CD4-positive, alpha-beta T cell treated with Interleukin-4 for 4 hours (primary cell): ENCODE measurements at places on chromosomes 5 and 9.
A peak's percentile ranks its signal among the peaks of the same experiment; 100 is the strongest.

DNA sequence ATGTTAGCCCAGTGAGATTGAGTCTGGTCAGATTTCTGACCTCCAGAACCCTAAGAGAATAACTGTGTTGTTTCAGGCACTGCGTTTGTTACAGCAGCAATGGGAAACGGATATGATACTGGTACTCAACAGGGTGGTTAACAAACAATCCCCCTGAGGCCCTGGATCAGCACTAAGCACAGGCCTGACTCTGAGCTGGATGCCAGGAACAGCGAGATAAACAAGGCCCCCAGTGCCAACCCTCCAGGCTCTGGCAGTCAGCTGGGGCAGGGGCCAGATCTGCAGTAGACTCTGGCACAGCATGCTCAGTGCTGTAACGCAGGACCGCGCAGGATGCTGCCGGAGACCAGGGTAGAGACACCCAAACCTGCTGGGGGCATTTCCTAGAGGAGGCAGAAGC lies 22.1 kb downstream of the CPLX2 start:
- no peak for DNase-seq

DNA sequence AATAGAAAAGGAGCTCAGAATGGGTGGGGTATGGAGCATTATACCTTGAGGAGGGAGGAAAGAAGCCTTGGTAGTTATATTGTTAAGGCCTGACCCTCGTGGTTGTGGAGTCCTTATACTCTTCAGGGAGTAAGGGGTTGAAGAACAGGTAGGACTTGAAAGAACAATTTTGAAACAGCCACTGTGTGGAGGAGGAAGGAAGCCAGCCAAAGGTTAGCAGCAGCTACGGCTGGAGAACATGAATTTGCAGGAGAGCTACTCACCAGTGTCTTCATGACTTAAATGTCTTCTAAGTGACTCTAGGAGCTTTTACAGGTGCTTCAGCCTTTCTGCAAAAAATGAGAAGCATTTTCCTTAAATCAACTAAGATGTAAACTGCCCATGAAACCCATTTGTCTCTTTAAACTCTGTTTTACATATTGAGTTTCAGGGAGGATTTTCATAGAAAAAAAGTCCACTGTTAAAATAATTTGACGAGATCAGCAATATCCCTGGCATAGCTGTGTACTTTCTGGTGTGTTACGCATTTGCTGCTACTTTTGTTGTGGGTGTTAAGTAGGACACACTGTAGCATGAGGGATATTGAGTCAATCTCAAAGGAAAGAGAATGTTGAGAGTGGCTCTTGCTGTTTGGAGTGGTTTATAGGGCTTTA lies 110.6 kb upstream of the ELL2 start:
- no peak for DNase-seq

- no peak for DNase-seq
Measured at GRCh38 chr9:13113751-13114150, 165.7 kb downstream of the MPDZ start.

DNA sequence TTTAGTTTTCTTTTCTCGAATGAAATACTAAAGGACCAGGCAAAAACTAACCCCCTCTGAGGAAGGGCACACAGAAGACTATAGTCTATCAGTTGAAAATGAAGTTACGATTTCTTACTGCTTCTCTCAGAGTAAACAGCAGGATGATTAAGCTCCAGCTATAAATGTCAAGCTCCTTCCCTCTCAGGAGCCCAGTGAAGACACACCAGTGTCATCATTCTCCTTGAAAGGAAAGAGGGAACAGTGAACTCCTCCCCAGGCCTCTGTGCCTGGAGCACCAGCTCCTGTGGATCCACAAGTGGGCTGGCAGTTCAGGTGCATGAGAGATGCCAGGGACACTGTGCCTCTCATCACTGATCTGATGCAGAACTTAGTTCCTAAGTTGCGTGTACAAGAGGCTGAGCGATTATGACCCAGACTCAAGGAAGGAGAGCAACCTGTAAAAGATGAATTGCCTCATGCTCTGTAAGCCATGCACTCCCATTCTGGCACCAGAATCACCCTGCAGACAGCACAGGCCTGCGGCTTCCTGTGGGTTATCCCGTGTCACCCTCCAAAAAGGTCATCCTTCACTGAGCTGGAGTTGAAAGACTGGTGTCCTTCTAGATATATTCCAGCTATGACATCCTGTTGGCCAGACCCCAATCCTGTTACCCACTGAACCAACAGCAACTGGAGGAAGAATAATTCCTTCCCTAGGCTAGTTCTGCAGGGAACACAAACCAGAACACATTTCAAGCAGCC lies 394.0 kb downstream of the SEMA5A start:
- no peak for DNase-seq

DNA sequence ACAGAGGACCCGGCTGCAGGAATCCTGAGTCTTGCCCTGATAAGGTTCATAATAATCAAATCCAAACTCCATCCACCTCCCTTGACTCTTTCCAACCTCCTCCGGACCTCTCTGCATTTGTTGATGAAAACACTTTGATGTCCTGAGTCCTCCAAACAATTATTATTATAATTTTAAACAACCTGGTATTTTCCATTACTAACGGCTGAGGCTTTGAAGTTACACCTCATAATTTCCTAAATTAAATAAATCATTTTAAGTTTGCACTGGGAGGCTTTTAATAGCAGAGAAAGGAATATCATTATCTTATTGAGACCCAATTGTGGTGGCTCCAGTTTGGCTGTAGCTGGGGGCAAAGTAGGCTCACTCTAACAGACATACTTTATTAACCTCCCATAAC lies 9.5 kb downstream of the MSX2 start:
- DNase-seq: no peak

DNA sequence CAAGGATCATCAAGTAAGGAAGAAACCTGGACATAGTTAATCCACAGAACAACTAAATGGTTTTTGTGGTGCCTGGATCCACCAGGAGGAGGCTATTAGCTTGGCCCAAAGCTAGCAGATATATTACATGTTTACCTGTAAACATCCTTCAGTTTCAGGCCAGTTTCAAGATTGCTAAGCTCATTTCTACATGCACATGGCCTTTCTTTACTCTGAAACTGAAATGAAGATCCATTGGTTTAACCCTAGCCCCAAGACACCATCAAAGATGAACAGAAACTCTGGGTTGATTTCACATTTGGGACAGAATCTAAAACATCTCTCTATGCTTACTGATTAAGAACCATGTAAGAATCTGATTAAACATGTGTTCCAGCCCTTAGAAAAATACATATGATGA lies 611.8 kb downstream of the TLE1 start:
- no peak for DNase-seq

DNA sequence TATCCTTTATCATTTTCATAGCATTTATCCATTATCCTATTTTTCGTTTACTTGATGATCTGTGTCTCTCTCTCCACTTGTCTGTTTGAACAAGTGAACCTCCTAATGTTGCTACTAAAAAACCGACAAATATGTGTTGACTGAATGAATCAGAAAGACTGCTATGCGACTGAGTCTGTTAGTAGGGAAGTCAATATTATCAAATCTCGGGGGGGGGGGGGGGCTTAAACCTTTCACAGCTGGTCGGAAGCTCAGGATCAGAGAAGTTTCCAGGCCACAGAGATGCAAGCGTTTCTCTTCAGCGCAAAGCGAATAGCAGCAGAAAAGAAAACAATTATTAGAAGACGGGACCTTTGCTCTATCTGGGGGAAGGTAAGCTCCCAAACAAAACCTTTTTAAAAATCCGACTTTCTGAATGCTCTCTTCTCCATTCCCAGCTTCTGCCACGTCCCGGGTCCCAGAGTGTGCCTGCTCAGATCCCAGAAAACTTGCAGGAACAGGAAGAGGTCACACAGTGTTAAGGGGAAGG lies 412 bp downstream of the RIOK2 start:
- DNase-seq: peak; percentile 11

DNA sequence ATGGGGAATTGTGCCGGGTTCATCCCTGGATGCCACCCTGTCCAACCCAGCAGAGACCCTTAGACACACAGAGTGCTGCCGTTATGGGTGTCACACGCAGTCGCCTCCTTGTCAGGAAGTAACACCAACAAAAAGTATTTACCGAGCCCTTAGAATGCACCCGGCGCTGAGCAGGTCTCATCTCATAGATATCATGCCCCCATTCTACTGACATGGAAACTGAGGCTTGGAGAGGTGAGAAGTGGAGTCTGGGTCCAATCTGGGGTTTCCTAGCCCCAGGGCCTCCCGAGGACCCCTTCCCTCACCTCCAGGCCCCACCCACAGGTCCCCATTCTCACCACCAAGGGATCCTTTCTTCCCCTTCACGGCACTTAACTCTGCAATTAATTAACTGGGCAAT lies 36.8 kb upstream of the BARHL1 start:
- DNase-seq: no peak

DNA sequence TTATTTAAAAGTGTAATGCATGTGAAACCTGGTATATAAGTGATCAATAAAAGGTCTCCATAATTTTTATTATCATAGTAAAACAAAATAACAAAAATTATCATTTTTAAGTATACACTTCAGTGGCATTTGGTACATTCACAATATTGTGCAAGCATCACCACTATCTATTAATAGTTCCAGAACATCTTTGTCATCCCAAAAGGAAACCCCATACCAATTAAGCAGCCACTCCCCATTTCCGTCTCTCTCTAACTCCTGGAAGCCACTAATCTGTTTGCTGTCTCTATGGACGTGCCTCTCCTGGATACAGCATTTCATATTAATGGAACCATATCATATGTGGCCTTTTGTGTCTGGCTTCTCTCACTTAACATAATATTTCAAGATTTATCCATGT lies 7.6 kb downstream of the OLFML2A start:
- DNase-seq: no peak

- no peak for DNase-seq
Measured at GRCh38 chr5:32195265-32195664, 21.1 kb upstream of the GOLPH3 start.

GRCh38 chr9:133122605-133122934 lies 1.5 kb upstream of the RALGDS start:
- DNase-seq: no peak

GRCh38 chr9:120351106-120351505 lies 228.9 kb downstream of the CDK5RAP2 start:
- DNase-seq: no peak

- peak; percentile 23 for DNase-seq
Measured at GRCh38 chr9:130239741-130240241, 25.8 kb upstream of the HMCN2 start.

DNA sequence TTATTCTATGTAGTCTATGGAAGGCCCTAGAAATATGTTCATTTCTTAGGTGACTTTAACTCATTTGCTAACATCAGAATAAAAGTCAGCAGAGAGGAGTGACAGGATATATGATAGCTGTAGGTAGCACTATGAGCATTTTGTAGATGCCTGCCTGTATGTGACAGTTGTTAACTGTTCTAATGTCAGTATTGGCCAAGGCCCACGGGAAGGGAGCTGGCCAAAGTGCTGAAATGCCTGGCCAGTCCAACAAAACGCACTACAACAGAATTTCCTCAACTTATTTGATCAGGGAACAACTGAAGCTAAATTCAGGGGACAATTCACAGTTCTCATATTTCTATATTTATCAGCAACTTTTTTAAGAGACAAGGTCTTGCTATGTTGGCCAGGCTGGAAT lies 20.8 kb downstream of the SV2C start:
- no peak for DNase-seq

GRCh38 chr9:100933656-100934055 lies 94.9 kb upstream of the PLPPR1 start:
- no peak for DNase-seq

- no peak for DNase-seq
Measured at GRCh38 chr5:42880496-42881150, 68.9 kb upstream of the SELENOP start.

GRCh38 chr5:138870611-138871010 lies 4.5 kb downstream of the LRRTM2 start:
- DNase-seq: no peak

- no peak for DNase-seq
Measured at GRCh38 chr9:101398930-101399642, 435 bp downstream of the ZNF189 start.
